ENCODE measurements at places on chromosomes 11 and 22. TPM values are rescaled to one million over a fixed set of nuclear protein-coding genes. Genes with fewer than 3 reads are reported as not detected.

VSIG10L2 gene
- total RNA-seq = not detected

KRTAP5-7 gene
- total RNA-seq = not detected

SLC22A8 gene
- not detected for total RNA-seq

OR52E1 gene
- not detected for total RNA-seq

CRYBB1 gene
- not detected for total RNA-seq

OR2D2 gene
- total RNA-seq = 0.72 TPM

SGSM1 gene
- 0.19 TPM for total RNA-seq

NRGN gene
- 5.4 TPM for total RNA-seq

DNA sequence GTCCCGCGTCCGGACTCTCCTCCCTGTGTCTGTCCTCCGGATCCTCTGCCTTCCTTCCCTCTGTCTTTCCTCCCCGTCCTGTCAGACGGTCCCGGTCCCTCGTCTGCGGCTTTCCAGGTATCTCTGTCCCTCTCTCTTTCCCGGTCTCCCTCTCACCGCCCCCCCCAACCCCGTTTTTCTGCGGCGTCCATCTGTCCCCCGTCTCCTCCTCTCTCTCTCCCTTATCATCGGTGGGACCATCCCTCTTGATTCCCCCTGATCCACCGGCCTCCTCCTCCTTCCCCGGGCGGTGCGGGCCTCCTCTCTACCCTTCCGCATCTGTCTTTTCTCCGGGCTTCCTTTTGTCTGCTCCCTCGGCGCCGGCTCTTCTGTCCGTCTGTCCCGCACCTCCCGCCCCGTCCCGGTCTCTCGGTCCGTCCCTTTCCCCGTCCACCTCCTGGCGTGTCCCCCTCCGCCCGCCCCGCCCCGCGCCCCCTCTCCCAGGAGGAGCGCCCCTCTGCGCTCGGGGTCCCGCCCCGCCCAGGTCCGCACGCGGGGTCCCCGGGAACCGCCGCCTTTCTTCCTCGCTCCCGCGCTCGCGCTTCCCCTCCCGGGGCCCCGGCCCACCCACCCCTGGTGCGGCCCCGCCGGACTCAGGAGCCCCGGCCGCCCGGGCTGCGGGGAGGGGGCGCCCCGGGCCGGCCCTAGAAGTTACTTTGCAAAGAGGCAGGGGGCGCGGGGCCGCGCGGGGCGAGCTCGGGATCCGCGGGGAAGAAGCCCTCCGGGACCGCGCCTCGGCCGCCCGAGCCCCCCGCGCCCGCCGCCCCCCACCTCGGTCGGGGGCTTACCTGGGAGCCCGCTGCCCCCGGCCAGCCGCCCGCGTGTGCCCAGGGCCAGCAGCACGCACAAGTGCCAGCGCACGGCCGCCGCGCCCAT, 568 bp downstream of the SCUBE1 start:
- no peak for DNase-seq

DNA sequence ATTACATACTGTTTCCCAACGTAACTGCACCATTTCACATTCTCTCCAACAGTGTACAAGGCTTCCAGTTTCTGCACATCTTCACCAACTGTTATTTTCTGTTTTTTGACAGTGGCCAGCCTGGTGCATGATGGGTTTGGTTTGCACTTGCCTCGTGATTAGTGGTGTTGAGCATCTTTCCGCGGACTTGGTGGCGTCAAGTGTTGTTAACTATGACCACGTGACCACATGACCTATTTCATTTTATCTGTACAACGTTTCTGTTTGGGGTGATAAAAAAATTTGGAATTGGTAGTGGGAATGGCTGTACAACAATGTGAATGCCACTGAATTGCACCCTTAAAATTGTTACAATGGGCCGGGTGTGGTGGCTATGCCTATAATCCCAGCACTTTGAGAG, 2.5 kb upstream of the YPEL1 start:
- DNase-seq = no peak

- no peak for DNase-seq
These were observed 40.5 kb downstream of the TPCN2 start for GRCh38 chr11:69089258-69089657.

- DNase-seq = no peak
These were observed 38.6 kb upstream of the PANX2 start for GRCh38 chr22:50131894-50132293.

DNA sequence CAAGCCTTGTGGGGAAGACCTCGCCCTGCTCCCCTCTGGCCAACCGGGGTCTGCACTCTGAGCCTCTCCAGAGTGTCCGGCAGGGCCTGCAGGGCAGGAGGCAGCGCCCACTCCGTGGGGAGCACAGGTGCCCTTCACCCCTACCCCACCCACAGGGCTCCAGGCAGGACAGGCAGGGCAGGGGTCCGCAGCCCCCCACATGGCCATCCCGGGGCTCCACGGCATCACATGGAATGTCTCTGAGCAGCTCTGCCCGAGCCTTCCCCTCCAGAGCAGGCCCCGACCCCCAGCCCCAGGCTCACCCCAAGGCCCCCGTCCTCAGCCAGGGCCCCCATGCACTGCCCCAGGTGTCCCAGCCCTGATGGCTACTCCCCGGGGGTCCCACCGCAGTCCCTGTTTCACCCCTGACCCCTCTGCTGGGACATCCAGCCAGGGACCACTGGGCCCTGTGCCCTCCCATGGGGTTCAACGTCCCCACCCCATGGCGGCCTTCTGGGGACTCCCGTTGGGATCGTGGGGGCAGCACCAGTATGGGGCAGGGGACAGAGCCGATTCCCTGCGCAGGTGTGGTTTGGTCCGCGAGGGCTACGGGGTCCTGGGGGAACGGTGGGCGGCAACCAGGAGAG, 77.7 kb downstream of the BRD1 start:
- DNase-seq = no peak

Measured in activated CD4-positive, alpha-beta T cell treated with anti-CD3 and anti-CD28 coated beads, Interleukin-2, amount 10 ng/mL, durations not matched to agents 24 days and 14 days (primary cell).